ENCODE measurements at places on chromosomes 2 and 18.

DNA sequence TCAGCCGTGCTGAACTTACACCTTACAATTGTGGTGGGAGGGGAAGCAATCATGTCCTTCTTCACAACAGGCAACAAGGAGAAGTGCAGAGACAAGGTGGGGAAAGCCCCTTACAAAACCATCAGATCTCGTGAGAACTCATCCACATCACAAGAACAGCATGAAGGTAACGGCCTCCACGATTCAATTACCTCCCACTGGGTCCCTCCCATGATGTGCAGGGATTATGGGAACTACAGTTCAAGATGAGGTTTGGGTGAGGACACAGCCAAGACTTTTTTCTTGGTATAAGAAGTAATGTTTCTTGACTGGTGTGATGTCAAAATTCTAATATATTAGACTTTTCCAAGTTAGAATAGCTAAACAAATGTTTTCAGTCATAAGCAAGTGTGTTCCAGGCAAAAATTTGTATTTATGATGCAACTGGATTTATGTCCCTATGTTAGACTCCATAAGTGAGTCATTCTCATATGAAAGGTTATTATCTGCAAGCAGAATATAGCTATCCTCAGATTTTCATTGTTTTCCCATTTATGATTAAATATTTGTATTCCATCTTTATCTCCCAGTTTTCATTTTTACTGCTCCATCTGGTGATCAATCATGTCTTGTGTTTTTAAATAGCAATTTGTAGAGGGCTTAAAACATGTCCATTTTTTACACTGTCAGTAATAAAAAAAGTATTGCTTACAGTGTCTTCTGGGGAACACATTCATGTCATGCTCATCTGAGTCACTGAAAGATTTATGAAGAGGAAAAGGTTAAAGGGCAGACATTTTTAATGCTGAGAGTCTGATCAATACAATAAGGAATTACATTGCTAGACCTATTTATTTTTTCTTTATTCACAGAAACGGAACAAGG, 995.2 kb upstream of the CDH2 start:
- no peak for DNase-seq

DNA sequence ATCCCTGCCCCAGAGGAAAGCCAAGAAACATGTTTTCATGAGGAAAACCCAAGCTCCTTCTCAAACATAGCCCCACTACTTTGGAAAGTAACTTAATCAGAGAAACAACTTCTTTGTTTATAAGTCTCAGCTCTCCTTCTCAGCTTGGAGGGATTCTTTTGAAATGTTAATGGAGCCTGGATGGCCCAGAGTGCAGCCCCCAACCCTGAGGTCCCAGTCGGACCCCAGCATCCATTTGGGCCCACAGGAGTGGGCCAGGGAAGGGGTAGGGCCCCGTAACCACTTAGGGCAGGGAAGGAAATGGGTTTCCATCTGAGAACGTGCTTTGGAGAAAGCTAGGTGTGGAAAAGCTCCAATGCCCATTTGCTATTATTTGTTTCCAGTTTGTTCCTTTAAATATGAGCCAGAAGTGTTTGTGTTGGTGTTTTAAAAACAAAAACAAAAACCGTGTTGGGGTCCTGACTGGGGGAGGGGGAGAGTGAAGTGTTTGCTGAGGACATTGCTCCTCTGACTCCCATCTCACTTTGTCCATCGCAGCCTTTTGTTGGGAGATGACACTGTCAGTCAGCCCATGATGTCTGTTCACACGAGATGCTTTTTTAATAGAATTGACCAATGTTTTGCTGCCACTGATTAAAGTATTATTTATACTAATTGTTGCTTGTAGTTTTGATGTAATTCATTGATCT, 1.6 kb upstream of the HOXD3 start:
- DNase-seq = no peak

DNA sequence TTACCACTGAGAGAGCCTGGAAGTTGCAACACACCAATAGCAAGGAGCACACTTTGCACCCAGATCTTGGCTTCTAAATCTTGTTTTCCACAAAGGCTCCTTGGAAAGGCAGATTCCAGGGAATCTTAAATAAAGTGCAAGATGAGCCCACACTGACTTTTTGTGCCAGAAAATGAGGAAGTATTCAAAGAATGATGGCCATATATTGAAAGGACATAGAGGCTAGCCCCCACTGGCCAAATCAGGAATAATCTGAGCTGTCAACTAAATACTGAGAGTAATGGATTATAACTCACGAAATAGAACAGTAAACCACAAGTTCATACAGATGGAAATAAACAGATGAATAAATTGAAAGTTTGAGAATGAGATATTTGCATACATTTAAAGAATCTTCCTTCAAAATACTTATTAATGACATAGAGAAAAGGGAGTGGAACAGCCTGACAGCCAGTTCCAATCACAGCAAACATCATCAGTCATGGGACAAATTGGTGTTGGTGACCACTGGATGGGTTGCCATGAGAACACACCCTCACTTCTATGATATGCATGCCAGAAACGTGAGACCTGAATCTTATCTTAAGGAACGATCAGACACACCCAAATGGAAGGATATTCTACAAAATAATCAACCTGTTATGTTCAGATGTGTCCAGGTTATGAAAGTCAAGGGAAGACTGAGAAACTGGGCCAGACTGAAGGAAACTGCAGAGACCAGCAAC, 12.2 kb upstream of the ACKR3 start:
- no peak for DNase-seq

DNA sequence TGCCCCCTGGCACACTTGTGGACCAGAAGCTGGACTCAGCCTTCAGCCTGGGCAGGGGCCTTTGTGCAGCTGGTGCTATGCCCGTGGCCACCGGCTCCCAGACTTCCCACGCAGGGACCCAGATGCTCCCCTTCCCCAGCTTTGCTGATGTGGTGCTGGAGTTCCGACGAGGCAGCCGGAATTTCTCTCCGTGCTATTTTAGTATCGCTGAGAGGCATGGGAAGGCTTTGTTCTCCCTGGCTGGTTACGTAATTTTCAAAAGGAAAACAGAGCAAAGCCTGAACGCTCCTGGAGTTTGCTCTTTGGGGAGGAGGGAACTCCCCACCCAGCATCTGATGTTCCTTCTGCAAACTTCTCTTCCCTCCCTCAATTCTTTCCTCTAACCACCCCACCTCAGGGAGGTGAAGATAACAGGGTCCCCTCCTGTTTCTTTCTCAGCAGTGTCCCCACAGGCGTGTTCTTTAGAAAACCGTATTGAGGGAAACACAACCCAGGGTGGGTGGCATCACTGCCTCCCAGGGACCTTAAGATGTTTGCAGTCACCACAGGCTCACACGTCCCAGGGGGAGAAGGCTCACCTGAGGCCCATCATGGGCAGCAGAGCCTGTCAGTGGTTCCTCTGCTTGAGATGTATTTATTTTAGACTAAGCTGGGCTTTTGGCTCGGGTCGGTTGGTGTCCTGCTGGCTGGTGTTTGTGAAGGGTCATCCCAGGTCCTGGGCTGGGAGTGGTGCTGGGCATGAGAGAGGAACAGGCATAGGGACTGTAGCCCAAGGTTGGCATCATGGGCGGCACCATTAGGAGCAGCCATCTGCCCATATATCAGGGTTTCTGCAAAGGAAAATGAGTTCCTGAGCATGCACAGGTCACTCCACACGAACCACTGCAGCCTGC, 95.0 kb downstream of the MAPK4 start:
- no peak for DNase-seq

GRCh38 chr2:143600116-143600515, 470.9 kb downstream of the ARHGAP15 start:
- DNase-seq = no peak

DNA sequence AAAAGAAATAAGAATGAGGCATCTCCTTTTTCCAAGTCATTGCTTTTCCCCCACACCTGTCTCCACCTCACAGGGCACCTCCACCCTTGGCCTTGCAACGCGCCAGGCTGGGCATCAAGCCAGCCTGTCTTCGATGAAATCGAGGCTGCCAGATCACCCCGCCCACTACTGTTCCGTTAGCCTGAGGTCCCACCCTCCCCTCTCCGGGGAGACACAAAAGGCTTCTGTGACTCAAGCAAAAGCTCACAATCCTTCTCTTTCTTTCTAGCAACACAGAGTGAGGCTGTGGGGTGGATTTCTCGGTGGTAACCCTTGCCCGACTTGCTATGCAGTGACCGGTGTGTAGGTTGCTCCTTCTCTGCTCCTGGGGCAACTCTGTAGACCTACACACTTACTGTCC, 9.9 kb downstream of the TNP1 start:
- DNase-seq = peak; percentile 17

DNA sequence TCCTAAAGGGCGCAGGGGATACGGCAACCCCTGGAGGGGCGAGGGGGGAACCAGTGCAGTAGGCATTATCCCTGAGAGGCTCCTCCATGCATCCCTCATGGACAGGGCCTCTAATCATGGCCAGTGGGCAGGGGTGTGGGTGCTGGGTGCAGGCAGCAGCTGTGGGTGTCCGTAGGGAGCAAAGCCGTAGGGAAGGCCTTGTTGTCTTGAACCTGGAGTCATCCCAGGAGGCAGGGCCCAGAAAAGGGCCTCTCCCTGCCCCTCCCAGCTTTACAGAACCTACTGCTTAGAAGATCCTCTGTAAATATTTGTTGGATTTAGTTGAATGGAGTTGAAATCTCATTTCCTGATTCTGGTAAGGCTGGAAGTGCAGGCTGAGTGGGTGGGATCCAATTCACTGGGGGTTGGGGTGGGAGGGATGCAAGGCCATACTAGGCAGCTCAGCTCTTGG, 207.0 kb upstream of the HAAO start:
- DNase-seq = no peak

DNA sequence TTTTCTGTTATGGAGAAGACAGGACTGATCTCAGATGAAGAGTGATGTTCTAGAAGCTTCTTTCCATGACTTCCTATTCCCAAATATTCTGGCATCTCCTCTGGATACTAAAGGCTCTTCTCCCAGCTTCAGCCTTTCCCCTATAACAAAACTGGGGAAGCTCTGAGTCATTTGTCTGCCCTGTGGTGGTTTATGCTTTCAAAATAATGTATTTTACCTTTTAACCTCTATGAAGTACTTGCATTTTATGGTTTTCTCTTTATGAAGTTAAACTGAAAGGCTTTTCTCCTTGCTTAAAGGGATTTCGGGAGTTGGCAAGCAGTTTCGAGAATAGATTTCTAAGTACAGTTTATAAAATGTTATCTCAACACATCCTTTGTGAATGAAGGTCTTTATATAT, 104.4 kb downstream of the TANC1 start:
- DNase-seq = no peak

GRCh38 chr2:119292226-119292625, 68.6 kb downstream of the STEAP3 start:
- no peak for DNase-seq

- no peak for DNase-seq
These were observed 14.0 kb upstream of the BCL2L11 start for GRCh38 chr2:111106706-111107105.

GRCh38 chr2:75562513-75562864, 1.8 kb upstream of the EVA1A start:
- no peak for DNase-seq

DNA sequence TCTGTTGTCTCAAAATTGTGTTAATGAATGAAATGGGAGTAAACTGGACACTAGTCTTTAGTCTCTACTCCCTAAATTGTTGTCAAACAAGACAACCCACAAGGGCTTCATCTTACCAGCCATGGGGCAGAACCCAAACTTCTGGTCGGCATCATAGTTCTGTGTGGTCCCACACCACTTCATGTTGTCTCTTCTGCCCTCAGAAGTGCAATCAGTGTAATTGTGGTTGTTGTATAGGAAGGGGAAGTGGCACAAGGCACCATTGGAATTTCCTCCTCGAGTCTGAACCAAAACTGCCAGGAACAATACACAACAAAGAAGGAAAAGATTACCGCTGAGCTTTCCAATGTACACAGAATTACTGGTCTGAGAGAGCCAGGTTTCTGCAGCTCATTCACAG, 12.6 kb downstream of the FN1 start:
- DNase-seq = no peak

GRCh38 chr2:75200140-75201096, 1.1 kb upstream of the TACR1 start:
- peak; percentile 1 for DNase-seq

DNA sequence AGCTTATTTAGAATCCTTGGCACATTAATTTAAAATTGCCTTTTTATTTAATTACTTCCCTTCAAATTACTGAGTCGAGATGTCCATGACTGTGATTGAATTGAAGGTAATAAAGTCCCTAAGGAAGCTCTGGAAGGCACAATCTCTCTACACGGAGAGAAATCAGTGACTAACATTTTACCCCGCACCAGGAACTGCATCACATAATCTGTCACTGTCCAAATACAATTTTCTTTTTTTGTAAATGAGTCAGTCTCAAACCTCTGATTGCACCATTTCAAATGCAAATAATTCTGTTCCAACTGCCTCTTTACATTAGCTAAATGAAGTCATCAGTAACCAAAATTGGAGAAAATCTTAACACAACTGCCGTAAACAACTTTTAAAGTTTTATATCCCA, 311.9 kb downstream of the CCDC178 start:
- DNase-seq = no peak
